Stimulated activated CD4-positive, alpha-beta T cell treated with anti-CD3 and anti-CD28 coated beads, Interleukin-12 subunit alpha, Interleukin-12 subunit beta, amount 100 ng/mL, for 4 hours (primary cell): ENCODE measurements at places on chromosomes 1 and 21.

DNA sequence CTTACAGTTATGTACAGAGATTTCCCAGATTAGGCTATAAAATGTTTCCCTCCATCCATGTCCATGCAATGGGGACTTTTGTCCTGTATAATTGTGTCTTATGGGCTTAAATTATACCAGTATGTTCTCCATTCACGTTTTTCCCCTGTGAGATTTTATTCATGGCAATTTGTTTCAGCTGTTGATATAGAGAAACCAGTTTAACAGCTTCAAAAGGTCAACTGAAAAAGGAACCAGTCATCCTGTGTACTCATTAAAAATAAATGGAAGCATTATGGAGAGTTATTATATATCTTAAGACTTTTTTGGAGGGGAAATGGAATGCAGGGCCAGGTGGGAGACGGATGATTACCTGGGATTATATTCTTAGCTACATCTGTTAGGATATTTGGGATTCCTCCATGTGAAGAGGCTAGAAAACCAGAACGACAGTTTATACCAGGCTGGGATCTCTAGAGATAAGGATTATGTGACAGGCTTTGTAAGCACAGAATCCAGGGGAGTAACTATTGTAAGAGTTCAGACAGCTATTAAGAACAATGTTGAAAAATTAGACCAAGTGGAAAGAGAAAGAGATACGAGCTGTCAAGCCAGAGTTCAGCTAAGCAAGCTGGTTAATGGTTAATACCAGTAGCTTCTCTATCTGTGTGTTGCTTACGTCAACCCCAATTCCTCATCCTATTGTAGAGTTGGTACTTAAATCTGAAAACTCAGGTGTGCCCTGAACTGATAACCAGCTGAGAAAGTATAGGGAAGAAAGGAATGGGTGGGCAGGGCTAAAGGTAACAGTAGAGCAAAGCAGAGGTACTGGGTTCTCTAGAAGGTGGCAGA lies 12.4 kb upstream of the ZNF697 start:
- DNase-seq = no peak

DNA sequence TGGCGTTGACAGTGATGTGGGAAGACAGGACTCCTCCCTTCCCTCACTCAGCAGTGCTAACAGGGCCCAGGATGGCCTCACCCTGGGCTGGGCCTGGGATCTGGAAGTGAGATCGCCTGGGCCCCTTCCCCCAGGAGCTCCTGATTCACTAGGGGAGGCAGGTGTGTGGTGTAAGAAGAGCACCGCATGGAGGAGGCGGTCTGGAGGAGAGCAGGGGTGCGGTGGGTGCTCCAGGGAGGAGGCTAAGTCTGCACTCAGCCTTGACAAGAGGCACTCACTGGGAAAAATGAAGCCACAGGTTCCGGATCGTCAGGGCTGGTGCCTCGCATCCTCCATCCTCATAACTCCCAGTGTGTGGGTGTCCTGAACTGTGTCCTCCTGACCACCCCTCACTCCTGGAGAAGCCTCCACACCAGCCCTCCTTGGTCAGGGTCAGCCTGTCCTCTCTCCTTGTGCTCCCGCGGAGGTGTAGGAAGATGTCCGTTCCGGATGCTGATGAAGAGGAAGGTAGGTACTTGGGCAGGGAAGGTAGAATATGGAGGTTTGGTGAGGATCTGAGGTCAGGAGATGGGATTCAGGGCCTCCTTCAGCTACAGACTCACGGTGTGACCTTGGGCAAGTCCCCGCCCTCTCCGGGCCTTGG lies 142.1 kb upstream of the WNT4 start:
- DNase-seq = no peak

- no peak for DNase-seq
These were observed 47.9 kb upstream of the GNG4 start for GRCh38 chr1:235697508-235697907.

DNA sequence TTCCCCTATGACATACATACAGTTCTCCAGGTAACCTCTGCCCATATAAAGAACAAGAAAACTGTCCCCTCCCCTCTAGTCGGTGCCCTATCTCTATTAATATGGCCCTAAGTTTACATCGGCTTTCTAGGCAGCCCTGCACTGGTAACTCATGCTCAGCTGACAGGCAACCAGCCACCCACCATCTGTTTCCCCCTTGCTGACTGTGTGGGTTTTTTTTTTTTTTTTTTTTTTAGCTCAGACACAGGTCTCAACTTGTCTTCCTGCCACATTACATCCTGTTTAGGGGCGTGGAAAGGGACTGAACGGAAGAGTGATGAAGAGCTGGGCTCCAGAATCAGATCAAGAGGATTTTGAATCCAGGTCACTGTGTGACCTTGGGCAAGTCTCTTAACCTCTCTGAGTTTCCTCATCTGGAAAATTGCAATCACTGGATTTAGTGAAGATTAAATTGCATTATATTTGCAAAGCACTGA lies 14.0 kb downstream of the LAPTM5 start:
- DNase-seq = peak; percentile 44

- DNase-seq = no peak
These were observed 352.0 kb downstream of the USH2A start for GRCh38 chr1:216071262-216071661.

DNA sequence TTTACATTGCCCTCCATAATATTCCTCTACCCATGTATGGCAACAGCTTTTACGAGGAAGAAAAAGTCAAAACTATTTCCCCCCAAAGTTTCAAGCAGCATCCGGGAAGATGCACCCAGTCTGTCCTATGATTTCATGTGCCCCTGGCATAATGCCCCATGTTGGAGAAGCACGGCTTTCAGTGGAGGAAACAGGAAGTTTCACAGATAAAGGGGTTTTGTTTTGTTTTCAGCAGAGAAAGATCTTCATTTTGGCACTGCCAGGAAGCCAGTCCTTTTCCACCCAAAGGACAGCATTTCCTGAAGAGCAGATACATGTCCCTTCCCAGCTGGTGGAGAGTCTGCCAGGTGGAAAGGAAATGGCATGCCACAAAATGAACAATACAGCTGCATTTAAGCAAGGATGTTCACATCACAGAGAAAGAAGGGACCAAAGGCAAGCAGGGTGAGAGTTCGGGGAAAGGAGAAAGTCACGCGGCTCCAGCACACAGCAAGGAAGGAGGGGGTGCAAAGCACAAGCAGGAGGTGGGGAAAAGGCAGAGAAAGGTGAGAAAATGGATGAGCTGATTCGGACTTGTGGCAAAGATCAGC lies 95.3 kb upstream of the HIVEP3 start:
- DNase-seq = no peak

- DNase-seq = no peak
These were observed 13.9 kb downstream of the PHLDA3 start for GRCh38 chr1:201455098-201455497.

DNA sequence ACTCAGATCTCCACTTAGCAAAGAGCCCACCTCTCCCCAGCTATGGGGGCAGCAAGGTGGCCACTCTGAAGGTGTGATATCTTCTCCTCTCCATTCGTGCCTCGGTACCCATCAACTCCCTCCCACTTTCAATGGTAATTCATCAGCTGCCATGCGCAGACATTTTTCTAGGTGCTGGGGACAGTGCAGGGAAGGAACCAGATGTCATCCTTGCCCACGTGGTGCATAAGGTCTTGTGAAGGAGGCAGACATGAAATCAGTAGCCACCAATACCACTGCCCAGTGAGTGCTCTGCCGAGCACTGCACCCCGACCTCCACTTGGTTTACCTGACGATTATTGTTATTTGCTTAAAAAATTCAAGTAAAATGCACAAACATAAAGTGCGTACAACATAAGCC lies 76.3 kb upstream of the CSF3R start:
- DNase-seq = no peak

DNA sequence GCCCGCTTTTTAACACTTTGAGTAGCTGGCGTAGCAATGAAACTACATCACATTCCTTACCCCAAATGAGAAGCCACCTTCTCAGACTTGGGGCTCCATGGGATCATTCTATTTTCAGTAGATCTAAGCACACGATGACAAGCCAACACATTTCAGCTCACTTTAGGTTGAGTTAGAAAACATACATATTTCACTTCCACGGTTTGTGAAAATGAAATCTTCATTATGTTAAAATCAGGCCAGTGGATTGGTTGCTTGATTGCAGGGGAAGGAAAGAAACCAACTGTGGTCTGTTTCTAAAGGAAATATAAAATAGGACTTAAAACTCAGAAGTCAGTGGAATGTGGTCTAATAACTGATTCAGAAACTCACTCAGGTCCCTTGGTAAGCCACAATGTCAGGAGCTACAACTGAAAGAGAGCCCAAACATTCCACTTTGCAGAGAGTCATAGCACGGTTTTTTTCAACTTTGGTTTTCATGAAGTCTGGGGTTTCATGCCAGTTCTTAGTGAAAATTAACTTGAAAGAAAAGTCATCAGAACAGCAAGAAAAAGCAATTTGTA lies 82.3 kb upstream of the TIAM1 start:
- DNase-seq = no peak

DNA sequence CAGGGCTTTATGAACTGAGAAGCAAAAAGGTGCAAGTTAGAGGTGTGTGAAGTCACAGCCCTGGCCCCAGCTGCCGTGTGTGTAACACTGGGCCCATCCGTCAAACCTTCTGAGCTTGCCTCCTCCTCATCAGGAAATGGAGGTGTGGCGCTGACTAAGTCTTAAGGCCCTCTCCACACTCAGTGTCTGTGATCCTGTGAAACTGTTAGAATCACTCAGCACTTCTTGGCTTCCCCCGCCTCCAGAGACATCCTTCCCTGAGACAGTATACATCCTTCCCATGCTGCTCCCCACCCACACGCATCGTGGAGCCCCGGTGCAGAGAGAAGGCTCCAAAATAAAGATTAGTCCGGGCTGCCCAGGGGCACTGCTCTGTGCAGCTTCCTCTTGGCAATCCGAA lies 33.3 kb downstream of the LRP8 start:
- peak; percentile 44 for DNase-seq

DNA sequence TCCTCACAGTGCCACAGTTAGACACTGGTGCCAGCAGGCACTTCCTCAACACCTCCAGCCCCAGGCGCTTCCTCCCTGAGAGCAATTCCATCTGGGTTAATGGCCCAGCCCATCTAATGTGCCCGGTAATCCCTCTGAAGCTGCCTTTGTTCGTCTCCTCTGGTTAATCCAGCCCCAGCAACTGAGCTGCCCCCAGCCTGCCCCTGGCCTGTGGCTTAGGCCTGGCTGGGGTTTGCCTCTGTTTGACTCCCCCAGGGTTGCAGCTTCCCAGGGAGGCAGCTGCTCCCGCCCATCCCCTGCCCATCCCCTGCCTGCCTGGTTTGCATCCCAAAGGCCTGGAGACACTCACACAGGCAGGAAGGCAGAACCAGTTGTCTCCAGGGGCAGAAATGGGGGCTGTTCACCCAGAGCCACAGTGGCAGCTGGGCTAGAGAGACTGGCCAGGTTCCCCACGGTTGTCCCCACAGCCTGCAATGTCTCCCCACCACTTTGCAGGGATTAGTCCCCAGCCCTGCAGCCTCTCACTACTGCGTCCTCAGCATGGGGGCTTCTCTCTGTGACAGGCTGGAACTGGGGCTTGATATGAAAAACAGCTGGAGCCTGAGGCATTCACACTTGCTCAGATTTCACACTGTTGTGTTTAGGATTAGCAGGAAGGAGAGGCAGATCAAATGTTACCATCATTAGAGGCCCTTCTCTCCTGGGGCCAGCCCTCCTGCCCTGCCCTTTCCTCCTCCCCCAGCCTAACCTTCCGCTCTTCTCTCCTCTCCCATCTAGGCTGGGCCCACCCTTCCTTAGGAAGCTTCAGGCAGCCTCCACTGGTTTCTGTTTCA lies 120.2 kb downstream of the TLR5 start:
- DNase-seq = no peak

GRCh38 chr1:94624203-94624602 lies 82.6 kb upstream of the F3 start:
- no peak for DNase-seq

DNA sequence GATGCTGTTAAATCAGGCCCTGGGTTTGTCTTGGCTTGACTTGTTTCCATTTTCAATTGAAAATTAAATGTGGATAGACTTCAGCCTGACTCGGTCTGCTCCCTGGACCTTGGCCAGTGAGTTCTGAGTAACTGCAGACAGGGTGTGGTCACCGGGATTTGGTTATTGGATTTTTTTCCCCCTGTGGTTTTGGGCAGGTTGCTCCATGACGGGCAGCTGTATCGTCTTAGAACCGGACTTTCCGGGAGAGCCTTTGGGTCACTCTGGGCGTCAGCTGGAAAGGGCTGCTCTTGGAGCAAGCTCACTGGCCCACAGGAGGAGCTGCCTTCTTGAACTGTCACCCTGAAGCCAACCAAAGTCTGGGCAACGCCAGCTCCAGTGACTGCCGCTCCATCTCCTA lies 75.0 kb downstream of the CLIC6 start:
- no peak for DNase-seq

GRCh38 chr1:222617367-222617951 lies 438 bp upstream of the MIA3 start:
- peak; percentile 89 for DNase-seq

GRCh38 chr1:68495532-68495931 lies 1.4 kb downstream of the DEPDC1 start:
- DNase-seq = no peak

GRCh38 chr1:162131400-162132321 lies 62.2 kb downstream of the NOS1AP start:
- DNase-seq = no peak

GRCh38 chr1:51867479-51868232 lies 10.9 kb downstream of the NRDC start:
- no peak for DNase-seq

GRCh38 chr1:92478393-92478792 lies 8.3 kb downstream of the GFI1 start:
- no peak for DNase-seq

GRCh38 chr1:63277195-63278192 lies 44.9 kb upstream of the FOXD3 start:
- DNase-seq = no peak

DNA sequence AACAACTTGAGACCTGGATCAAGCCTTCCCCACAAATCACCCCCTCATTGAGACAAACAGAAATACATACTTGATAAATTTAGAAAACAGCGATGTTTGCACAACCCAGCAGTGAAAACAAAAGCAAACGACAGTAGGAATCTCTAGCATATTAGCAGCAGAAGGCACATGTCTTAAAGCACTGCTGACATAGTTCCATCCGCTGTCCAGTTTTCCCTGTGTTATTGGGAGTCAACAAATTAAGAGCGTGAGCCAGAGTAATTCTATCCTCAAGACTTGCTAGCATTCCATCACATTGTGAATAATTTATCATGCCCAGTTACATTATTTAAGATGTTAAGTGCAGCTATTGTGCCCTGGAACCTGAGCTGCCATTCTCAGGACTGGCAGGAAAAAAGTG lies 55.3 kb downstream of the IGSF5 start:
- no peak for DNase-seq

DNA sequence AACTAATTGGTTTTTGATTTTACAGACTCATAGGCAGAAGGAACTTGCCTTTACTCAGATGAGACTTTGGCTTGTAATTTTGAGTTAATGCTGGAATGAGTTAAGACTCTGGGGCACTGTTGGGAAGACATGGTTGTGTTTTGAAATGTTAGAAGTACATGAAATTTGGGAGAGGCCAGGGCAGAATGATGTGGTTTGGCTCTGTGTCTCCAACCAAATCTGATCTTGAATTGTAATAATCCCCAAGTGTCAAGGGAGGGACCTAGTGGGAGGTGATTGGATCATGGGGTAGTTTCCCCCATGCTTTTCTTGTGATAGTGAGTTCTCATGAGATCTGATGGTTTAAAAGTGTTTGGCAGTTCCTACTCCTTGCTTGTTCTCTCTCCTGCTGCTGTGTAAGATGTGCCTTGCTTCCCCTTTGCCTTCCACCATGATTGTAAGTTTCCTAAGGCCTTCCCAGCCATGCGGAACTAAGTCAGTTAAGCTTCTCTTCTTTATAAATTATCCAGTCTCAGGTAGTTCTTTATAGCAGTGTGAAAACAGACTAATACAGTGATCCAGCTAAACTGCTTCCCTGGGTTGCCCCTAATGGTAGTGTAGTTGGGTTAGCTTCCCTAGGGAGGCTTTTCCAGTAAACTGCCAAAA lies 10.2 kb downstream of the CPT2 start:
- DNase-seq = no peak

- no peak for DNase-seq
These were observed 54.3 kb downstream of the PEX14 start for GRCh38 chr1:10529091-10529490.
